RKO (cell line): ENCODE measurements at places on chromosomes 16 and 17.

DNA sequence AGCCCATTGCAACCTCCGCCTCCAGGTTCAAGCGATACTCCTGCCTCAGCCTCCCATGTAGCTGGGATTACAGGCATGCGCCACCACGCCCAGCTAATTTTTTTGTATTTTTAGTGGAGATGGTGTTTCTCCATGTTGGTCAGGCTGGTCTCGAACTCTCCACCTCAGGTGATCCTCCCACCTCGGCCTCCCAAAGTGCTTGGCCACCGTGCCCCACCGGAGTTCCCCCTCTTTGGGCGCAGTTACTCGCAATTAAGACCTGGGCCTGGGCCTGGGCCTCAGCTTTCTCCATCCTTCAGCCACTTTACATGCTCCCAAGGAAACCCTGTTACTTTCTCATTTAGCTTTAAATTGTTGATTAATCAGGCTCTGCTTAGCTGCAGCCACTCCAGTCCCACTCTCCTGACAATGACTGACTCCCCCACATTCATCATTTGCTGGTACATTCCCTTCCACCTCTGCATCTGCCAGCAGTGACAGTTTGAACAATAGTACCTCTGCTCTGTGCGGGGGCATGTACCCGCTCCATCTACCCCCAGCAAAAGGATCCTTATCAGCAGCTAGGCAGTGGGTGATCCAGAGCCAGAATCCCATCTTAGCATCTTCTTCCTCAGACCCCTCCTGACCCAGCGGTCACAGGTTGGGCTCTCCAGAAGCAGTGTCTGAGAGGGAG lies 47.2 kb upstream of the SLC47A1 start:
- no peak for DNase-seq

DNA sequence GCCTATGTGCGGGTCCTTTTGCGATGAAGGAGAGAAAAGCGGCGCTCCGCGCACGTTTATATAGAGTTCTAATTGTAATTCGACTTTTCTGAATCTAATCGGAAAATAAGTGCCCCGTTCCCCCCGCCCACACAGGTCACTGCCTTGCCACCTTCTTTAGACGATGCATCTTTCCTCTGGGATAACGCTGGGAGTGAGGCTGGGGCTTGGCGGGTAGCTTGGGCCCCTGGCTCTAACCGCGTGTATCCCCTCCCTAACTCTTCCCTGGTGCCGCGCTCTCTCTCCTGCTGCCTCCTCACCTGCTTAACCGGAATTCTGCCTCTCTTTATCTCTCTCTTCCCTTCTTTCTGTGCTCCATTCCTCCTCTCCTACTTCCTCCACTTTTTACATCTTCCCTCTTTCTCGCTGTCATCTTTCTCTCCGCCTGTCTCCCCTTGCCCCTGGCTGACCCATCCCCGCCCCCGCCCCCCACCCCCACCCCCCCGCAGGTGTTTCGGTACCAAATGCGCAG lies 2.6 kb downstream of the LHX1 start:
- DNase-seq = no peak

DNA sequence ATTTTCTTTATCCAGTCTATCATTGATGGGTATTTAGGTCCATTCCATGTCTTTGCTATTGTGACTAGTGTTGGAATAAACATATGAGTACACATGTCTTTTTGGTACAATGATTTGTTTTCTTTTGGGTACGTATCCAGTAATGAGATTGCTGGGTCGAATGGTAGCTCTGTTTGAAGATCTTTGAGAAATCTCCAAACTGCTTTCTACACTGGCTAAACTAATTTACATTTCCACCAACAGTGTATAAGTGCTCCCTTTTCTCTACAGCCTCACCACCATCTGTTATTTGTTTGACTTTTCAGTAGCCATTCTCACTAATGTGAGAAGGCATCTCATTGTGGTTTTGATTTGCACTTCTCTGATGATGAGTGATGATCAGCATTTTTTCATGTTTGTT lies 103.7 kb downstream of the GOSR1 start:
- DNase-seq = no peak

DNA sequence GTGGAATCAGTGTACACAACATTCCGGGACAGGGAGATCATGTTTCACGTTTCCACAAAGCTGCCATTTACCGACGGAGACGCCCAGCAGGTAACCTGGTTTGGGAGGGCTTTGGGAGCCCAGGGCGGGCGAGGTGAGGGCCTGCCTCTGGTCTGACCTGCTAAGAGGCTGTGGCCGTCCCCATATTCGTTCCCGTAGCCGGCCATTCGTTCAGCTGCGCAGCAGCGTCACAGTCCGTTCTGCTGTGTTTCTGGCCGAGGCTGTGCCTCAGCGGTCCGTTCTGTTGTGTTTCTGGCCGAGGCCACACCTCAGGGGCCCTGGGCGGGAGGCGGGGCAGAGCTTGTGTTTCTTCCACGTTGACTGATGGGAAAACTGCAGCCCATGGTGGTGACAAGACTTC lies 68.0 kb downstream of the OR1D5 start:
- no peak for DNase-seq

DNA sequence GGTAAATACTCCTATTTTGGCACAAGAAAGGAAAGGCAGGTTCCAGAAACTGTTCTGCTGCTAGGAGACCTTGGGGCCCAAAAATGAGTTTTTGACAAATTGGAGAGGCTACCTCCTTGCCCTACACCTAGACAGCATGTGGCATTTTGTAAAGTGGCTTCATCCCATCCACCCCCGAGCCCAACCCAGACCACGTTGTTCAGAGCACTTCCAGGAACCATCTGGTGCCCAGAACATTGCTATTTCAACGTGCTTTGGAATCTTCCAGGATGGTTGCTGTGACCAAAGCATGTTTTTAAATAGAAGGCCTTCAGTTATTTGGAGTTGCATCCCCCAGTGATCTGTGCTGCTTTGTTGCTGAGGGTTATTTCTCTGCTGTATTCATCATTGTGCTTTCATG lies 116.3 kb upstream of the TOM1L1 start:
- DNase-seq = no peak

- DNase-seq = no peak
Measured at GRCh38 chr17:33113991-33114370, 122.3 kb downstream of the SPACA3 start.

GRCh38 chr16:23424292-23424958 lies 28.6 kb downstream of the COG7 start:
- DNase-seq = no peak

- DNase-seq = no peak
Measured at GRCh38 chr17:79921411-79922115, 82.3 kb upstream of the CBX4 start.

DNA sequence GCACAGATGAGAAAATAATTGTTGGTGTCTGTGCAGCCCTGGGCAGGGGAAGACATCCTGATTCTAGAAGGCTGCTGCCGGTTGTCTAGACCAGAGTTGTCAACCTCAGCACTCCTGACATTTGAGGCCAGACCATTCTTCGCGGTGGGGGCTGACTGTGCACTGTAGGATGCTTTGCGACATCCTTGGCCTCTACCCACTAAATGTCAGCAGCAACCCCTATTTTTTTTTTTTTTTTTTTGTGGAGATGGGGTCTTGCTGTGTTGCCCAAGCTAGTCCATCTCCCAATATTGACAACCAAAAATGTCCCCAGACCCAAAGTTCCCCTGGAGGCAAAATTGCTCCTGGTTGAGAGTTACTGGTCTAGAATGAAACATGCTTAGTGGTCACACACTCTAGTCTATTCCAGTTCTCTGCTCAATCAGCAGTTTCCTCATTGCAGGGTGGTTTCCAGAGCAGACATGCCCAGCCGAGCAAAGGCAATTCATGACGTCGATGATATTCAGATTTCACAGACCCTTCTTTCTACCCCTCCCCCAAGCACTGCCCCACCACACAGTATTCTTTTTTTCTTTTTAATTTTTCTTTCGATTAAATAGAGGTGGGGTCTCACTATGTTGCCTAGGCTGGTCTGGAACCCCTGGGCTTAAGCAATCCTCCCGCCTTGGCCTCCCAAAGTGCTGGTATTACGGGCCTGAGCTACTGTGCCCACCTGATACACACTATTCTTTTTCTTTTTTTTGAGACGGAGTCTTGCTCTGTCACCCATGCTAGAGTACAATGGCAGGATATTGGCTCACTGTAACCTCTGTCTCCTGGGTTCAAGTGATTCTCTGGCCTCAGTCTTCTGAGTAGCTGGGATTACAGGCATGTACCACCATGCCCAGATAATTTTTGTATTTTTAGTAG lies 9.0 kb downstream of the C17orf99 start:
- no peak for DNase-seq

GRCh38 chr16:1762879-1763520 lies 8.3 kb downstream of the NME3 start:
- DNase-seq = no peak

- DNase-seq = no peak
Measured at GRCh38 chr17:27544350-27545131, 86.4 kb upstream of the LGALS9 start.
